Renal cortex interstitium (tissue), 15 donors: ENCODE measurements at places on chromosomes 16 and 17. TPM values are rescaled to one million over a fixed set of nuclear protein-coding genes. Genes with fewer than 3 reads are reported as not detected.

DNA sequence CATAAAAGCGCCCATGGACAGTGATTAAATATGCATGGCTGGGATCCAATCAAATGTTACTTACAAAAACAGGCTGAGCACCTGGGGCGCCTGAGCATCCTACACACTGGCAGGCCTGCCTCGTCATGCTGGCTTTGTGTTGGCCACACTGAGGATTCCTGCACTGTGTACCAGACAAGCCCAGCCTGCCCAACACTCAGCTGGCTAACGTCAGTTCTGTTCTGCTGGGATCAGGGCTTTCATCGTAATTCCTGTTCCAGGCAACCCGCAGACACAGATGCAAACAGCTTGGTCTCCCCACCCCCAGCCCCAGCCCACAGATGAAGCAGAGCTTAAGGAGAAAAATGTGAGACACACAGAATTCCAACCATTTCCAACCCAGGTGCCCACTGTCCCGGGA, 30.7 kb downstream of the PIMREG start:
- DNase-seq, result no peak

- no peak for DNase-seq
Observed at GRCh38 chr16:46903255-46903905, 19.2 kb downstream of the GPT2 start.

- DNase-seq, result no peak
Observed at GRCh38 chr17:35879773-35880654, at the start of gene CCL5. TSS of gene CCL5 (minus strand) at chr17:35880360.

DNA sequence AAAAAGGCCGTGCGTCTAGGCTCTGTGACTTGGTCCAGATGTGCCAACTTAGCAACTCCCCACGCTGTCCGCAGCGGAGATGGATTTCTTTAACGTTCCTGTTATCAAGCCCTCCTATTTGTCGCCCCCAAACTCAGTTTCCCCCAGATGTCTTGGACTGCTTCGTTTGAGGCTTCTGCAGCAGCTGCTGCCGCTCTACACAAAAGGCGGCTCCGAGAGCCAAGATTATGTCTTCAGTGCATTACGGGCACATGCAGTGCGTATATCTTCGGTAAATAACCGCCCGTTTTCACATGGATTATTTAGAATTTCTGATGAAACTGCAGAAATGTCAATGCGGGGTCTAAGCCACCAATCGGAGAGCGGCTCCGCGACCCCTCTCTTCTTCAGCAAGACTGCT, 240.6 kb upstream of the ZFHX3 start:
- no peak for DNase-seq

The PRSS21 gene
- 0.49 TPM for polyA plus RNA-seq

- peak; percentile 51 for DNase-seq
Observed at GRCh38 chr17:59093702-59094231, 12.9 kb downstream of the TRIM37 start.

The IRX3 gene
- 40.2 TPM for polyA plus RNA-seq
